ENCODE measurements at places on chromosomes 4 and X.

DNA sequence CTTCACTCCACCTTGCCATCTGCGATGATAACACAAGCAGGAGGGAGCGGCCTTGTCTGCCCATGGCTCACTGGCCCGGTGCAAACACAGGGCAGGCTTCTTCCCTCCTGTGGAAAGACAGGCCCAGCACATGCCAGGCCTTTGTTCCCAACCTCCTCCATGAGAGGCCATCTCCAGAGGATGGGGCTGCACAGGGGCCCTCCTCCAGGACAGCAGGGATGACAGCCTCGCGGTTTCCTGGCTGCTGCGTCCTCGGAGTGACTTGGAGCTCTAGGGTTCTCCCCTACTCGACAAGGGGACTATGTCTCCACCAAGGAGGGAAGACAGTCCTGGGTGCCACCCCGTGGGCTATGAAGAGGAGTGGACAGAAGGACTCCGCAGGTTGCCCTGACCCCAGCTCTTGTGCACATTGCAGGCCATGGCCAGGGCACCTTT is 21.8 kb downstream of the RNF212 start:
- no peak for DNase-seq

DNA sequence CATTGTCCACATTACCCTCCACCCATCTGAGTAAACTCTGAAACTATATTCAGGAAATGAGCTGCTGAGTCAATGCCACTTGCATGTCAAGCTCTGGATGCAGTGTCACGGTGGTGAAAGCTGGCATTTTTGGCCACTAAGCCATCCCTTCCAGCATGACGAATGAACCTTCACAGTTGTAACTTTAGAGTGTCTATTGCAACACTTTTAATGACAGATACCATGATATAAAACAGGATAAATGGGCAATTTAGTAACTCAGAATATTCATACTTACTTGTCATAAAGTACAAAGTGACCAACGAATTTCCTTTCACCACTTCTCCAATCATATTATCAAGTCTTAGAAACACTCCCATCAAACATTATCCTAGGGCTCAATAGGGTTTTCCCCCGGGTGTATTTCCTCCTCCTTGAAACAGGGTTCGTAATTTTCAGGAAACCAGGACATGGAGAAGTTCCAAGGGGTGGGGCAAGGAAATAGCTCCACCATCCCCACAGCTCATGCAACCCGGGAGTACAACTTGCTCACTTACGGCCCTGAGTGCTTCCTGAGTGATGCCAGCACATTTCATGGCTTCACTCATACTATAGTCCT is 73.1 kb downstream of the MTHFD2L start:
- no peak for DNase-seq

- DNase-seq = peak; percentile 35
Observed at GRCh38 chrX:69618803-69619202, 2.9 kb downstream of the EDA start.

DNA sequence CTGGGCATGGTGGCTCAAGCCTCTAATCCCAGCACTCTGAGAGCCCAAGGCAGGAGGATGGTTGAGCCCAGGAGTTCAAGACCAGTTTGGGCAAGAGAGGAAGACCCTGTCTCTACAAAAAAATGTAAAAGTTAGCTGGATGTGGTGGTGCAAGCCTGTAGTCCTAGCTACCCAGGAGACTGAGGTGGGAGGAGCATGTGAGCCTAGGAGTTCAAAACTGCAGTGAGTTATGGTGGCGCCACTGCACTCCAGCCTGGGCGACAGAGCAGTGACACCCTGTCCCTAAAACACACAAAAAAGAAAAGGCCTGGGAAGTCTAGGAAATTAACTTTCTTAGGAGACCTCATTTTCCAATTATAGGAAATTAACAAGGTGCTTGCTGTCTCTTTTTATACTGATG is 76.8 kb downstream of the JAKMIP1 start:
- DNase-seq = no peak

DNA sequence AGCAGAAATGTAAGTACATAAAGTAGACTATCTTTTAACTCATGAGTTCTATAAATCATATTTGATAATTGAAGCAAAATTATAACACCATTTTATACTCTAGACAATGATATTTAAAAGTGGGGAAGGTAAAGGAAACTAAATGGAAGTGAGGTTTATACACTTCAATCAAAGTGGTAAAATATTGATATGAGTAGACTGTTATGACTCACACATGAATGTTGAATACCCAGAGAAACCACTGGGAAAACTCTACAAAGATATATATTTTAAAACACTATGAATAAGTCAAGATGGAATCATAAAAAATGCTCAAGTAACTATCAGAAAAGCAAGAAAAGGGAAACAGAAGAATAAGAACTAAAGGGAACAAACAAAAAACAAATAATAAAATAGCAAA is 8.4 kb downstream of the VSIG1 start:
- no peak for DNase-seq
